Memory B cell (primary cell): ENCODE measurements at places on chromosomes 13 and 19.

DNA sequence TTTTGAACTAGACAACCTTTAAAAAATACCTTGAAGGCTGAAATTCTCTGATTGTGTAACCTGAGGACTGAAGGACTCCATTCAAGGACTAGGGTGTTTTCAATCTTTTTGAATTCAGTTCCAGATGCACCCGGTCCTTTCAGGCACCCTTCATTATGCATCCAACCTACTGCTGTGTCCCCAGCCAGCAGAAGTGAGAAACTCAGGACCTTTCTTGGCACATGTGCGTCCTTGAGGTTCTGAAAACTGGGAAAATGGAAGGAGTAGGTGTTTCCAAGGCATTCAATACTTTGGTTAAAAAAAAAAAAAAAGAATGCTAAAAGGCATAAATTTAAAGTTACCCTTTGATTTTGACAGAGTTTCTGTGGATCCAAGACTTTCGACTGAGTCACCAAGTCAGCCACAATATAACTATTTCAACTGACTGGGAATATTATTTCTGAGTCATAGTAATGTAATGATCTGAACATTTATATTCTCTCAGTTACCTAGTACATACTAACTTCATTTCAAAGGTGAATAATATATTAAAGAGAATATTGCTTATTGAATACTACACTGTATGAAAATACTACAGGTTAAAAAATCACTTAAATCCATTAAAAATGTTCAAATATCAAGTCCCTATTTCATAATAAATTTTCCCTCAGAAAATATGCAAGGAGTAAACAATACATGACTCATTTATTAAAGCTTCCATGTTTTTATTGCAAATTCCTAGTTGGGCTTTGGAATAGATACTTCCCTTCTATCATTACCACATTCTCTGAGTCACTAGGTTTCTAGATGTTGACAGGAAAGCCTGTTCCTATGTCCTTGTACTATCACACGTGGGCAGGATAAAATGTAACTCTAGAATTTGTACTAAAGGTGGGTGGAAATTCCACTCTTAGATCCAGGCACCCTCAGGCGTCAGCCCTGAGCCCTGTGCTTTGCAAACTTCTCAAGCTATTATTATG lies 2.4 kb upstream of the ITGBL1 start:
- H3K4me1 ChIP-seq = peaks cover 3% of the 10 kb centered on the region
- peaks cover 9% of the 10 kb centered on the region for H3K27me3 ChIP-seq
- no peak overlapping the region for H3K27ac ChIP-seq
- no peaks in the 10 kb centered on the region for H3K36me3 ChIP-seq
- no peak for DNase-seq
- H3K4me3 ChIP-seq = no peak overlapping the region

DNA sequence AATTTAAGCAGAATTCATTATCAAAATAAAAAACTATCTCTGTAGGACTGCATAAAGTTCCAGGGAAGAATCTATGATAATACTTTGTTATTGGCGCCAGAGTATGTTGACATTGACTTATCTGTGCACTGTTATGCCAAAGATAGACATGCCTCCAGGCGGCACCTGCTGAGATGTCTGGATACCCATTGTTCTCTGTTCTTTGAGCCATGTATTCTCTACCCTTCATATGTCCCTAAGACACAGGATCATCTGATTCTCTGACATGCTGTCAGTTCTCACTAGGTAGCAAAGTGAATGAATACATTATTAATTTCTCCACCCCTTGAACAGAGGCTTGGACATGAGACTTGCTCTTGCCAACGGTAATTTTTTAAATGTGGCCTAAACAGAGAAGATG lies 517.8 kb upstream of the SLITRK5 start:
- no peaks in the 10 kb centered on the region for H3K36me3 ChIP-seq
- no peaks in the 10 kb centered on the region for H3K4me1 ChIP-seq
- H3K27ac ChIP-seq = no peak overlapping the region
- H3K27me3 ChIP-seq = no peaks in the 10 kb centered on the region
- DNase-seq = no peak

DNA sequence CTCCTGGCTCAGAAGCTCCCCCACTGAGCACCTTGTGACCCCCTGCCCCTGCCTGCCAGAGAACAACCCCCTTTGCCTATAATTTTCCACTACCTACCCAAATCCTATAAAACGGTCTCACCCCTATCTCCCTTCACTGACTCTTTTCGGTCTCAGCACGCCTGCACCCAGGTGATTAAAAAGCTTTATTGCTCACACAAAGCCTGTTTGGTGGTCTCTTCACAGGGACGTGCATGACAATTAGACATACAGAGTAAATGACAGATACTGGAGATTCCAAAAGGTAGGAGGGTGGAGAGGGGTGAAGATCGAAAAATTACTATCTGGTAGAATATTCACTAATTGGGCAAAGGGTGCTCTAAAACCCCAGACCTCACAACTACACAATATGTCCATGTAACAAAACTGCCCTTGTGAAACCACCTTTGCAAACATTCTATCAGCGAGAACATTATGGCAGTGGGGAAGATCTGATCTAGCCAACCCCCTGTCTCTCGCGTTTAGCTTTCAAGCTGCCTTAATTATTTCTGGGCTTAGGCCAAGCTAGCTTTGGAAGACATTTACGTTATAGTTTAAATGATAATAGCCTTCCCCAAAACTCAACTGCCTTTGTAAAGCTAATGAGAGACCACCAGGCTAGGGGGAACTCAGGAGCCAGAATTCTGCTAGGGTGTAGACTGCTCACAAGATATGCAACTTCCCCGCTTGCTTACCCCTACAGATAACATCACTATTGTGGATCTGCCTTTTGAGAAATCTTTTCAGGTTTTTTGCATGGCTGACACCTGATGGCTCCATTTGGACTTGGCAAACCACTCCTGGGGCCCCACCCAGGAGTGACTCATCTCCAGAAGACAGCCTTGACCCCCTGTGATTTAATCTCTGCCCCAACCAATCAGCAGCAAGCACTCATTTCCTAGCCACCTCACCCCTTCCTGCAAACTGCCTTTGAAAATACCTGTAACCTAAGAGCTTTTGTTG lies 1534.0 kb upstream of the SPRY2 start:
- H3K4me3 ChIP-seq = no peak overlapping the region
- H3K27ac ChIP-seq = no peak overlapping the region
- no peaks in the 10 kb centered on the region for H3K36me3 ChIP-seq

- peak within 1 kb of the TSS; percentile 78 for H3K4me3 ChIP-seq
- peak within 1 kb of the TSS; percentile 52 for H3K27ac ChIP-seq
- peaks cover 3% of the 10 kb centered on the region for H3K36me3 ChIP-seq
- peaks cover 38% of the 10 kb centered on the region for H3K4me1 ChIP-seq
- DNase-seq = peak; percentile 66
- peaks cover 39% of the 10 kb centered on the region for H3K27me3 ChIP-seq
Measured at GRCh38 chr19:41993612-41994483, at the start of gene ATP1A3. ATP1A3 (minus strand) TSS chr19:41994230; CDS start chr19:41994076, 154 bp downstream.

DNA sequence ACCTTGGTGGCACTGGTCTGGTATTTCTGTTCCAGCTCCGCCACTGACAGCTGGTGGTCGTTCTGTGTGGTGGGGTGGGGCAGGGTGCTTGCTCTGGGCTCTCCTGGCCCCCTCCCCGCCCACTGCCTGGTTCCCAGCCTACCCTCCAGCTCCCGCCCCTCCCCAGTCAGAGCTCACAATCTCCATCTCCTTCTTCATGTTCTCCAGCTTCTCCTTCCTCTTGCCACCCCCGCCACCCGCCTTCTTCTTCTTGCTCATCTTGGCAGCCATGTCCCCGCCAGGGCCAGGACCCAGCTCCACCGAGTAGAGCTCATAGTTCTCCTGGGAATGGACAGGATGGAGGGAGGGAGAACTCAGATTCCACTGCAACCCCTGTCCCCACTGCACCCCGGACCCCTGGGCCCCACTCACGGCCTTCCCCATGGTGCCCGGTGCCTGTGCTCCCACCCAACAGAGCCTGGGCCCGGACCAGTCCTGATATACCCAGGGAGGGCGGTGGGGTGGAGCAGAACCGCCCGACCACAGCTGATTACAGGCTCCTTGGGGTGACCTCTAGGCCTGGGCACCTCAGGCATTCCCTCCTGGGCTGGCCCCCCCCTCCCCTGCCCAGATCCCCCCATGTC lies at the start of gene ATP4A:
Gene ATP4A (minus strand): TSS at position 452 of the 623 bp plus-strand sequence. CDS start 29 bp downstream, at position 423.
- peaks cover 14% of the 10 kb centered on the region for H3K4me1 ChIP-seq
- no peak for DNase-seq
- no peak within 1 kb of the TSS for H3K27ac ChIP-seq
- H3K4me3 ChIP-seq = no peak within 1 kb of the TSS
- H3K36me3 ChIP-seq = peaks cover 2% of the 10 kb centered on the region
- peaks cover 38% of the 10 kb centered on the region for H3K27me3 ChIP-seq

- H3K27me3 ChIP-seq = no peaks in the 10 kb centered on the region
- H3K4me1 ChIP-seq = no peaks in the 10 kb centered on the region
- DNase-seq = no peak
- no peak overlapping the region for H3K4me3 ChIP-seq
- H3K27ac ChIP-seq = no peak overlapping the region
Measured at GRCh38 chr13:65860306-65860705, 1369.8 kb downstream of the PCDH9 start.

GRCh38 chr13:90070362-90070761 lies 1277.1 kb upstream of the MIR17HG start:
- H3K27ac ChIP-seq = no peak overlapping the region
- H3K4me3 ChIP-seq = no peak overlapping the region
- no peaks in the 10 kb centered on the region for H3K36me3 ChIP-seq
- no peak for DNase-seq

GRCh38 chr13:44306371-44307192 lies 67.0 kb upstream of the SERP2 start:
- H3K27me3 ChIP-seq = peaks cover 19% of the 10 kb centered on the region
- DNase-seq = no peak
- no peaks in the 10 kb centered on the region for H3K36me3 ChIP-seq
- H3K27ac ChIP-seq = peak overlapping the region; percentile 8

- DNase-seq = no peak
- peaks cover 1% of the 10 kb centered on the region for H3K27me3 ChIP-seq
- H3K36me3 ChIP-seq = no peaks in the 10 kb centered on the region
- H3K4me1 ChIP-seq = peaks cover 5% of the 10 kb centered on the region
Measured at GRCh38 chr13:42035905-42036521, 12.4 kb upstream of the DGKH start.

- H3K36me3 ChIP-seq = peaks cover 1% of the 10 kb centered on the region
- H3K27ac ChIP-seq = peak overlapping the region; percentile 98
- H3K4me1 ChIP-seq = peaks cover 25% of the 10 kb centered on the region
- peak; percentile 18 for DNase-seq
Measured at GRCh38 chr19:34173193-34173956, 1.1 kb downstream of the LSM14A start.

DNA sequence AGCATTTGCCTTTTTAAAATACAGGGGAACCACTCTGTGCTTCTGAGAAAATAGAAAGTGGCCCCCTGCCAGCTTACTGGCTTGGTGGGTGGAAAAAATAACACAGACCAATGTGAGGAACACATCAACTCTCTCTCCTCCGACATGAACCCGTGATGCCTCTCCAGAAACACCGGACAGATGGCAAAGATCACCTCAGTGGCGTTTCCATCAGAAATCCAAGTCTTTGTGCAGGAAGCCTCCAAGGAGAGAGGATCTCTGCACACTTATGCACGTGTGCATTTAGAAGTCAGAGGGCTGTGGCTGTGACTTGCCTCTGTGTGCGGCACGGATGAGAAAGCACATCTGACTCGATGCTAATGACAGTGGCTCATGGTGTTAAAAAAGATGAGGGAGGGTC lies 112.3 kb upstream of the KLF12 start:
- no peaks in the 10 kb centered on the region for H3K36me3 ChIP-seq
- DNase-seq = no peak
- no peaks in the 10 kb centered on the region for H3K4me1 ChIP-seq
- peaks cover 10% of the 10 kb centered on the region for H3K27me3 ChIP-seq

- no peaks in the 10 kb centered on the region for H3K27me3 ChIP-seq
- H3K27ac ChIP-seq = no peak overlapping the region
- H3K36me3 ChIP-seq = peaks cover 5% of the 10 kb centered on the region
Measured at GRCh38 chr19:56678205-56678604, 6.6 kb upstream of the ZNF835 start.

- H3K27ac ChIP-seq = peak overlapping the region; percentile 88
- DNase-seq = no peak
- H3K4me3 ChIP-seq = peak overlapping the region; percentile 98
- H3K4me1 ChIP-seq = peaks cover 22% of the 10 kb centered on the region
Measured at GRCh38 chr19:46713781-46714443, 3.0 kb downstream of the PRKD2 start.

- H3K4me1 ChIP-seq = peaks cover 16% of the 10 kb centered on the region
- H3K36me3 ChIP-seq = peaks cover 12% of the 10 kb centered on the region
- no peak for DNase-seq
Measured at GRCh38 chr13:48975101-48975855, 434 bp upstream of the FNDC3A start.

- no peaks in the 10 kb centered on the region for H3K36me3 ChIP-seq
- H3K4me3 ChIP-seq = no peak overlapping the region
- no peak for DNase-seq
- no peak overlapping the region for H3K27ac ChIP-seq
- no peaks in the 10 kb centered on the region for H3K4me1 ChIP-seq
Measured at GRCh38 chr13:107743526-107743925, 471.8 kb downstream of the LIG4 start.
